Thymus (tissue), 14 donors: ENCODE measurements at places on chromosomes 5 and 9.

GRCh38 chr5:142316051-142316450, 8.8 kb downstream of the SPRY4 start:
- DNase-seq, result no peak

DNA sequence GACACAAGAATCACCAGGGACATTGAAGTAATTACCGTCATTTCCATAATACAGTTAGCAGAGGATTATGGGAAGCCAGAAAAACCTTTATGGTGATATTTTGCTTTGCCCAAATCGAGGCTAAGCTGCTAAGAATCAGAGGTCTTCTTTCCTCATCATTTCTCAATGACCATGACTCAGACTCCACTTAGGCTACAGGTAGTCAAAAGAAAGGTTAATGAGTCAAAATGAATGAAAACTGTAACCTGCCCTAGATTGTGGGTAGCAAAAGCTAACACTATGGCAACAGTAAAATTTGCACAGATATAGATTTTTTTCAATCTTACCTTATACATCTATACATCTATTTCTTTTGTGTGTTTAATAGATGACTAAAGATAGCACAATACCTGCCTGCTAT, 185.8 kb downstream of the CARTPT start:
- DNase-seq, result no peak

DNA sequence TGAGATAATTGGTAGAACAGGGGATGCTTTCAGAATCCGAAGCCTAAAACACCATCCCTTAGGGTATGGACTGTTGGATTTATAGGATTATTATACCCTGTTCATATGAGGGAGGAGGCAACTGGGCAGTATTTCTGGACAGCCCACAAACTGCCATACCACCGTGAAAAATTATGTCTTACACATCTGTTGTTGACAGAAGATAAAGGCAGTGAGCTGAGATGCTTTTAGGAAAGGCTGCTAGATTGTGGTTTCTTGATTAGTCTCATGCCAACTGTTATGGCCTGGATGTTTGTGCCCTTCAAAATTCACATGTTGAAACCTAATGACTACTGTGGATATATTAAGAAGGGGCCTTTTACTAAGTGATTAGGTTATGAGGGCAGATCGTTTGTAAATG, 83.7 kb upstream of the DHFR start:
- no peak for DNase-seq

DNA sequence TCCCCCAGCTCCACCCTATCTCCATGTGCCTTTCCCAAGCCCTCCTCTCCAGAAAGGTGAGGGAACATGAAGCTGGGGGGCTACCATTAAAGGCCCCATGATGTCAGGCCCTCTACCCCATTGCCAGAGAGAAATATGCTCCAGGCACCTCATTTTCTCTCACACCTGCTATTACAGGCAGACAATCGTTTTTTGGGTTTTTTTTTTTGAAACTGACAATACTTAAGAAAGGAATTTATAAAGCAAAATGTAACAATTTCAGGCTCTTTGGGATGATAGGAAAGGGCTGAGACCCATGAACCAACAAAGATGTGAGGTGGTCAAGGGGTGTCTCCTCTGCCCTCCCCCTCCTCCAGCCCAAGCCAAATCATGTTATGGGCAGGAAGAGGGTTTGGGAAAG, 1.5 kb upstream of the GFRA3 start:
- DNase-seq, result no peak

- DNase-seq, result no peak
Measured at GRCh38 chr9:133199648-133200321, 9.3 kb downstream of the OBP2B start.

DNA sequence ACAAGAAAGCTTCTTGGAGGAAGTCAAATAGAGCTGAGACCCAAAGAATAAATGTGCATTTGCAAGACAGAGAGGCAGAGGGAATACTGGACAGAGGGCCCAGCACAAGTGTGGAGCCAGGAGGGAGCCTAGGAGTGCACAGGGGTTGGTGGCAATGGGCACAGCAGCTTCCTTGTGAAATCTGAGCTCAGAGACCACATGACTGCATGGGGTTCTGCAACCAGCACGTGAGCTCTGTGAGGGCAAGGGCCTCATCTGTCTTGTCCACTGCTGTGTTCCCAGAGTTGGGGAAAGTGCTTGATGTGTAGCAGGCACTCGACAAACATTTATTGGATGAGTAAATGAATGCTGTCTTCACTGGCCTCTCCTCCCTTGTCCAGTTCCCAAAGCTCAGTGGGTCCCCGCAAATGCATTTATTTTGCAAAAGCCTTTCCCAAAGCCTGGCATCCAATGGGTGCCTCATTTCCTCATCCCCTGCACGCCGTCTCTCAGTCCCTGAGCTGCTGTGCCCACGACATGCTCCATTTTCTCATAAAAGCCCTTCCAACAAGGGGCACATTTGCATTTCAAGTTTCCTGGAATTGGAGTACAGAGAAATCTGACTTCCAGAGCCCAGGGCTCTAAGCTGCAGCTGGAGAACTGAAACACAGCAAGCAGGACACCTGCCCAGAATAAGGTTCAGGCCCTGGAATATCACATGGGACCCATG, 58.5 kb downstream of the KCNIP1 start:
- no peak for DNase-seq

- DNase-seq, result no peak
Measured at GRCh38 chr5:45779874-45780671, 83.9 kb upstream of the HCN1 start.

DNA sequence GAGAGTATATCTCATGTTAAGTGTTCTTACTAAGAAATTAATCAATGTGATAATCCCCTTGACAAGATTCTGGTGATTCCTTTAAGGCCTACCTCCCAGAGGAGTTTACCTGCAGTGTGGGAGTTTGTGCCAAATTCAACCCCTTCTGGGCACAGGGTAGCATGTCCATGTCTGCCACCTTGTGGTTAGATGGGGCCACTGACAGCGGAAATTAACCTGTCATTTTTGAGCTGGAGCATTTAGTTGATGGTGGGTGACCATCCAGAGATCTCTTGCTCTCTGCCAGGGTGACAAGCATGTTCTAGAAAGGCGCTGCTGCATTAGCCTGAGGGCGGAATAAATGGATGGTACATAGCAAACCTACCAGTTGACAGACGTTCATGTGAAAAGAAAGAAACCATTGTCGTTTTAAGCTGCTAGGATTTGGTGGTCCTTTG, 132.2 kb downstream of the FBXO4 start:
- DNase-seq, result peak; percentile 10

DNA sequence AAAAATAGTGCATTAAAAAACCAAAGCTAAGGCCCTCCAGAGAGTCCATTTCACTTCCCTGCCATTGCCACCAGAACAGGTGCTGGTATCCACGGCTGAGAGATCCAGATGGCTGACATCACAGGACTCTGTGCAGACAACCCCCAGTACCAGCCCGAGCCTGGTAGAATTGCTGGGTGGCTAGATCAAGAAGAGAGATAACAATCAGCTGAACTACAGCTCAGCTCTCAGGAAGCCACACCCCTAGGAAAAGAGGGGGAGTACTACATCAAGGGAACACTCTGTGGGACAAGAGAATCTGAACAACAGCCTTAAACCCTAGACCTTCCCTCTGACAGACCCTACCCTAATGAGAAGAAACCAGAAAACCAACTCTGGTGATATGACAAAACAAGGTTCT, 73.8 kb upstream of the SLIT3 start:
- no peak for DNase-seq

GRCh38 chr5:9354336-9355081, 191.4 kb downstream of the SEMA5A start:
- DNase-seq, result no peak

DNA sequence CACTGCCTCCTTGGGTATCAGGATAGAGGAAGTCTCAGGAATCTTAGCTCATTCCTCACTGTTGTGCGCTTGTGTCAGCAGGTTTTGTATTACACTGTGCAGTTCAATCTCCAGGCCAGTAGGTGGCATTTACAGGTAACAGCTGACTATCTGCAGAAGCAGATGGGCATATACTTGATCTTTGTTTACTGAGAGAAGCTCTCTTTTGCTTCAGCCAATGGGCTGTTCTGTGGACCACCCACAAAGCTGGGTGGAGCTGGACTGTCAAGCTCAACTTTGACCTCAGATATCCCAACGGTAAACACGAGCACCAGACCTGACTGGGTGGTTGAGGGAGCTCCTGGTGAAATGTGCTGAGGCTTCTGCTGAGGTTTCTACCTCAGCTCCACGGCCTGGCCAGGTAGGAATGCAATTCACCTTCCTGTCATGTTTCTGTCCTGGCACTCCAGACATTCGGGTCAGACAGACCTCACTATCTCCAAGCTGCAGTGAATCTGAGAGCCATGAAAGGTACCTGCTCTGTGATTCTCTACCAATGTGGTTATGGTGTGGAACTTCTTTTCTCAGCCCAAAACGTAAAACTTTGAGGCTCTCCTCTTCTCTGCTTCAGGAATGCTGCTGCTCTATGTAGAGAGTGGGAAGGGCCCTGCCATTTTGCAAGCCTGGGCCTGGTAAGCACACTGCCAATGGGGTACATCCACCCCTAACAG, 167.9 kb upstream of the ACTBL2 start:
- peak; percentile 15 for DNase-seq

DNA sequence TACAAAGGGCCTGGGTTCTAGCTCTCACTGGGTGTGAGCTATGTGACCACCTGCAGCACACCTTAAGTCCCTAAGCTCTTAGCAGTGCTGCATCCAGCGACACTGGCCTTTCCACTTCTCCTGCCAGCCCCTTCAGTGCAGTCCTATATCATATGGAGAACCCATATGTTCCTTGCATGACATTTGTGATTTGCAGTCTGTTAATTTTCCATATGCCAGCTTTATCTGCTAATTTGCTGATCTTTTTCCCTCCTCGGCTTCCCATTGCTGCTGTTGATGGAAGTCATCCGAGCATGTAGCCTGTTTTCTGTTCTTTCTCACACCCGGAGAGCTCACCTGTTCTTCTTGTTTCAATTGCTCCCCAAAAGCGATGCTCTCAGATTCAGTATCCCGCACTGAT, 23.2 kb downstream of the PRDM6 start:
- no peak for DNase-seq

GRCh38 chr5:61991866-61992265, 314.1 kb upstream of the KIF2A start:
- no peak for DNase-seq

DNA sequence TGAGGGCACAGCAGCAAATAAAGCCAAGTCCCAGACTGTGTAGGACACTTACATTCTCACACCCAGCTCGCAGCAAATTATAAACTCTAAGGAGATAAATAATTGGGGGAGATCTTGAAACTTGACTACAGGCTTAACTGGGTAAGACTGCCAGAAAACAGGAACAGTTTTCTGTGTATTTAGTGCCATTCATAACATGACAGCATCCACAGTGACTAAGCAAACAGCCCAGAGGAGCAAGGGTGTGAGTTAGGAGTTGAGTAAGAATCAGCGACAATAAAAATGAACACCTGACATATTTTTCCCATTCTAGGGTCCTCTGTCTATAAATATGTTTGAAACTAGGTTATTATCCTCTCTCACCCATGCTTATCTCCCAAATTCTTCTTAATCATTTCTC, 370.9 kb upstream of the WWC1 start:
- DNase-seq, result no peak

DNA sequence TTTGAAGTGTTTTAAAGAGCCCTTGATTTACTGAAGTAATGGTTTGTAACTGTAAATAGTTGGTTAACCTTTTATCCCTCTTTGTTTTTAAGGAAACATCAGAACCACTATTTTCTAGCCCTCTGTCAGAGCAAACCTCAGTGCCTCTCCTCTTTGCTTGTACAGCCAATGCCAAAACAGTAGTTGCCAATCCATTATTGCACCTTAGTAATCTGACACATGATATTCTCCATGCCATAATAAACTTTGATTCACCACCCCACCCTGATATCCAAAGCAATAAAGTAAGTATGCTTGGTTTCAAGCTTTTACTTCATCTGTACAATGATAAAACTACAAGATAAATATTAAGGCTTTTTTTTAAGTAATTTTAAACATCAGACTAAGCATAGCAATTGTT, 100.8 kb downstream of the DMXL1 start:
- DNase-seq, result no peak

DNA sequence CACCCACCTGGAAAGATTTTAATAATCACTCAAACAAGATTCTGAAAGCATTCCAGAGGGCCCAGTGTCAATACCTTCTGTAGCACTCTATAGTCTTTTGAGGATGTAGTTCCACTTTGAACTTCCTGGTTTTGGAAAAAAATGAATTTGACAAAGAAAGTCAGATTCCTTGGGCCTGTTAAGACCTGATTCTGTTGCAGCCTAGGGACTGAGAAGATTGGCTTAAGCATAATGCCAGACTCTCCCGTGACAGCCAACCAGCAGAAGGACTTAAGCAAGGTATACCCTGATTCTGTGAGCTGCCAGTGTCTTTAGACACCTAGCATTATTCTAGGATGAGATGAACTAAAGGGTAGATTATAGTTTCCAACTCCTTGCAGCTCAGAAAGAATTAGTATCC, 6.8 kb downstream of the SPINK5 start:
- no peak for DNase-seq

- DNase-seq, result no peak
Measured at GRCh38 chr9:86809759-86810367, 137.4 kb downstream of the GAS1 start.

DNA sequence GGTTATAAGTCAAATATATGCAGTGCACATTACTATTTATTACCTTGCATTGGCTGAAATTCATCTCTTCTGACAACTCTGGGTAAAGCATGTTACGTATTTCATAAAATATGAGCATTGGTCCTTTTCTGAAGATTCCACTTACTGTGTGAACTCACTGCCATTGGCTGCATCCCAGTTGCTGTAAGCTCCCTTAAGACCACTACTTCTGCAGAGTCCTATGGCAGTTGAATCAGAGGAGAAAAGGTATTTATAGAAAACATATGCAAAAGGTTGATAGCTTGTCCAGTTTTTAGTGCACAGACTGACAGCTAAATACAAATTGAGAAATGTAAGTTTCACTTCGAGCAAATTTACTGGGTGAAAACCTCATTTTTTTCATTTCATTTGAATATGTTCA, 394.6 kb upstream of the ARRDC3 start:
- no peak for DNase-seq
